ENCODE measurements at places on chromosomes 4 and X.
A peak's percentile ranks its signal among the peaks of the same experiment; 100 is the strongest.

- no peak for DNase-seq
Measured at GRCh38 chr4:96675416-96675815, 835.5 kb downstream of the PDHA2 start.

GRCh38 chr4:25926462-25926861, 12.4 kb downstream of the SMIM20 start:
- DNase-seq, result no peak

GRCh38 chr4:117941611-117942010, 92.7 kb upstream of the NDST3 start:
- no peak for DNase-seq

DNA sequence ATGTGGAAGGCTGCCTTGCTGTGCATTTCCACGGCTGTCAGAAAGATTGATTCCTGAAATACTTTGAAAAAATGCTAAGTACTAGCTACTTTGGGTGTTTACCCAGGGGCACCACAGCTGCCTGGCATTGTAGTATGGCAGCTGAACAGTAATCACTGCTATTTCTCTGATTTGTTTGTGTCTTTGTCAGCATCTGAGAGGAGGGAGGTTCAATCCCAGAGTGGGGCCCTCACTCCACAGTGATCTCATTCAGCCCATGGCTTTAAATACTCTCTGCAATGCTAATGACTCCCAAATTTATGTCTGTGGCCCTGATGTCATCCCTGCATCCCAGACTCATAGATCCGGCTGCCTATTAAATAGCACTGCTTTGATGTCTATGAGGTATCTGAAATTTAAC, 575.3 kb upstream of the MAGEB2 start:
- no peak for DNase-seq

DNA sequence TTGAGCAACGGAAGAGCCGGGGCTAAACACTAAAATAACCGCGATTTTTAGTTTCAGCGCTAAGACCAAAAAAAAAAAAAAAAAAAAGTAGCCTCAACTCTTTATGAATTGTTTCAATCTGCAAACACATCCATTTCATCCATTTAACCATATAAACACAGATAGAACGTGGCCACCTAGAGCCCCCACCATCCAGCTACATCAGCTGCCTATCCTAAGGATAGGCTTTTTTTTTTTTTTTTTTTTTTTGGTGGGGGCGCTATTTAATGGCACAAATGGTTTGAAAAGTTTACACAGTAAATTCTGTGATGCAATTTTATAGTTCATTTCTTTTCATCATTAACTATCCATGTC, 492 bp upstream of the HDAC8 start:
- DNase-seq, result no peak

DNA sequence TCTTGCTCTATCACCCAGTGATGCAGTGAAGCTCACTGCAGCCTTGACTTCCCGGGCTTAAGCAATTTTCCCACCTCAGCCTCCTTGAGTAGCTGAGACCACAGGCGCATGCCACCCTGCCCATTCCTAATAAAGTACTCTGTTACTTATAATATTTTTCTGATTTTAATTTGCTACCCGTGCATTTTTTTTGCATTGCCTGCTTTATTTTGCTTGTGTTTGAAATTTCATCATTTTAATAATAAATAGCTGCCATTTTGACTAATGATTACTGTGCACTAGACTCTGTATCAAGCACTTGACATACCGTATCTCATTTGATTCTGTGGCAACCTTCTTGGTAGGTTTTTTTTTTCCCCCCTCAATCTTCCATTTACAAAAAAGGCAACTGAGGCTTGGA, 41.7 kb downstream of the FAM193A start:
- no peak for DNase-seq

DNA sequence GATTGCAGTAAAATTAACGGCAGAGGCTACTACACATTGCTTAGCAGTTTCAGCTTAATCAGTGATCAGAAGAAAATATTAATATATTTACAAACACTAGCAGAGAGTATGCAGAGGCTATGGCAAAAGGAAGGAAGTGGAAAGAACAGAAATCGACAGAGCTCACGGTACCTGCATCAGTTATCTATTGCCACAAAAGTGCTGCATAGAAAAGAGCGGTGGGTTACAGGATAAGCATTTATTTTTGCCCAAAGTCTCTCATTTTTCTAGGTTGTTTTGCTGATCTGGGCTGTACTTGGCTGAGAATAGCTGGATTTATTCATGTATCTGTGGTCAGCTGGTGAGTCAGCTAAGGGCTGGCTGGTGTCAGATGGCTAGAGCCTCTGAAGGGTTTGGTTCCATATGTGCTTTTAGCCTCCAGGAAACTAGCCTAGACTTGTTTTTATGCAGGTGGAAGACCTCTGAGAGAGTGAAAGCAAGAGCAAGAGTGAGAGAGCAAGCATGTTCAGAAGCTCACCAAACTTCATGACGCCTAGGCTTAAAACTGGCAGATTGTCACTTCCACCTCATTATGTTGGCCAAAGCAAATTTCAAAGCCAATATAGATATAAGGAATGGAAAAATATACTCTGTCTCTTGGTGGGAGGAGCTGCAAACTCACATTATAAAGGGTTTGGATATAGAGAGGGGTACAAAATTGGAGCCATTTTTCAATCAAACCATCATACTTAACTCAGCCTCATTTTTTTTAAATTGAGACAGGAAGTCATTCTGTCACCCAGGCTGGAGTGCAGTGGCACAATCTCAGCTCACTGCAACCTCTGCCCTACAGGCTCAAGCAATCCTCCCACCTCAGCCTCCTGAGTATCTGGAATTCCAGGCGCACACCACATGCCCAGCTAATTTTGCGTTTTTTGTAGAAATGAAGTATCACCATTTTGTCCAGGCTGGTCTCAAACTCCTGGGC, 153.2 kb upstream of the RPL34 start:
- peak; percentile 56 for DNase-seq

- DNase-seq, result no peak
Measured at GRCh38 chrX:148905400-148905799, 405.0 kb downstream of the AFF2 start.

DNA sequence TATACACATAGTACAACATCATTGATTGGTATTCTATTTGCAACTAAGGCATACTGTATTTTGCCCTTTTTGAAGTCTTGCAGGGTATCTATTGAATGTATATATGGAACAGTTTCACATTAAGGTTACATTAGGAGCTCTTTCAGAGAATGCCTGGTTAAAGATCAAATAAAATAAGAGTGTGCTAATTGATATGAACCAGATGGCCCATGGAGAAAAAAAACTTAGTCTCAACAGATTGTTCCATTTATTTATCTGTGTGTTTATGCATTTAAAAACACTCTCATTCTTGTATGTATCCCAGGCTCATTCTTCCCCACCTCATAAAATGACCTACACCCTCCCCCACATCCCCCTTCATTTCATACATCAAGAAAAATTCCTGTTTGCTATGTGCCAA, 35.2 kb upstream of the GRIA2 start:
- DNase-seq, result no peak

DNA sequence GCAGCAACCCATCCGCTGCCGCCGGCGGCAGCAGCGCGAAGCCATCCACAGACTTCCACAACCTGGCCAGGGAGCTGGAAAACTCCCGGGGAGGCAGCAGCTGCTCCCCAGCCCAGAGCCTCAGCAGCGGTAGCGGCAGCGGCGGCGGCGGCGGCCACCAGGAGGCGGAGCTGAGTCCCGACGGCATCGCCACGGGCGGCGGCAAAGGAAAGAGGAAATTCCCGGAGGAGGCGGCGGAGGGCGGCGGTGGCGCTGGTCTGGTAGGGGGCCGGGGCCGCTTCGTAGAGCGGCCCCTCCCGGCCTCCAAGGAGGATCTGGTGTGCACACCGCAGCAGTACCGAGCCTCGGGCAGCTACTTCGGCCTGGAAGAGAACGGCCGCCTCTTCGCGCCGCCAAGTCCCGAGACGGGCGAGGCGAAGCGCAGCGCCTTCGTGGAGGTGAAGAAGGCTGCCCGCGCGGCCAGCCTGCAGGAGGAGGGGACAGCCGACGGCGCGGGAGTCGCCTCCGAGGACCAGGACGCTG, 4.9 kb downstream of the PRDM8 start:
- peak; percentile 74 for DNase-seq

DNA sequence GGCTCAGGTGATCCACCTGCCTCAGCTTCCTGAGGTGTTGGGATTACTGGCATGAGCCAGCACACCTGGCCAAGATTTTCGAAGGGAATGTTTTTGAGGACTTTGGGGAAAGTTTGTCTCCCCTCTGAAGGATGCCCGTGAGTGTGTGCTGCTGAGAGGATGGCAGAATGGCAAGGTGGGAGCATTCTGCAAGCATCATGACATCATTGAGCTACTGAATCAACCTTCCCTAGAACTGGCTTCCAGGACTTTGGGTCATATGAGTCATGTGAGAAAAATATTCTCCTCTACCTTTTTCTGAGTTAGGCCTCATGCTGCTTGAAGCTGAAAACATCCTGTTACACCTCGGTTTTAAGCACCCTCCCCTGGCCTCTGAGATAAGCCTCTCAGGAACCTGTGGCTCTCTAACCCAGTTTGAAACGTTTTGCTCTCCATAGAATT, 31.0 kb downstream of the TMEM131L start:
- no peak for DNase-seq

- no peak for DNase-seq
Measured at GRCh38 chrX:82589410-82589809, 918.7 kb upstream of the POU3F4 start.

- DNase-seq, result no peak
Measured at GRCh38 chr4:40918330-40918729, 168.6 kb downstream of the NSUN7 start.

- no peak for DNase-seq
Measured at GRCh38 chr4:86848136-86848535, 1.0 kb downstream of the SLC10A6 start.

GRCh38 chrX:27565992-27566391, 24.2 kb upstream of the DCAF8L2 start:
- no peak for DNase-seq

GRCh38 chrX:136076942-136077341, 70.4 kb upstream of the FHL1 start:
- DNase-seq, result no peak

DNA sequence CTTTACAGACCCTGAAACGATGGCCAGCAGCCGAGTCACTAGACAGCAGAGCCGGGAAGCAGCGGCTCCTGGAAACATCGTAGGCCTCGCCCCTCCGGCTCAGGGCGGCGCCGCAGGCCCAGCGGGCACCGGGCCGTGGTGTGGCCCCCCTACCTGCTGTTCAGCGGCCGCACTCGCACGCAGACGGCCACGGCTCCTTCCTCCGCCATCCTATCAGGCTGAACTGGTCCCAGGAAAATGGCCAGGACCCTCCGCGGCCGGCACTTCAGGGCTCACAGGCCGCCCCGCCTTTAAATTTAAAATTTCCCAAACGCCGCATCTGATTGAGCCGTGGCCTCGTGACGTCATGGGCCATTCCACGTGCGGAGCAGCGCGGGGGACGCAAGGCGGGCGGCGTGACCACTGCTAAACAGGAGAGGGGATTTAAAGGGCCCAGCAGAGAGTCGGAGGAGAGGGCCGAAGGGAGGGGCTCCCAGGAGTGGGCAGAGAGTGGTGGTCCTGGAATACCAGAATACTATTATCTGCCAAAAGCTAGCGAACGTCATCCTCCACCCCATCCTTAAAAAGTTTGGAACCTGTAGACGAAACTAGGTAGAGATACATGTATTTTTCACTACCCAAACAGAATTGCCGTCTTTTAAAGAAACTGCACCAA, at the start of gene CENPE:
TSS of gene CENPE (minus strand) at position 233 of the 655 bp plus-strand sequence. CDS start at position 209, 24 bp downstream.
- peak; percentile 80 for DNase-seq

DNA sequence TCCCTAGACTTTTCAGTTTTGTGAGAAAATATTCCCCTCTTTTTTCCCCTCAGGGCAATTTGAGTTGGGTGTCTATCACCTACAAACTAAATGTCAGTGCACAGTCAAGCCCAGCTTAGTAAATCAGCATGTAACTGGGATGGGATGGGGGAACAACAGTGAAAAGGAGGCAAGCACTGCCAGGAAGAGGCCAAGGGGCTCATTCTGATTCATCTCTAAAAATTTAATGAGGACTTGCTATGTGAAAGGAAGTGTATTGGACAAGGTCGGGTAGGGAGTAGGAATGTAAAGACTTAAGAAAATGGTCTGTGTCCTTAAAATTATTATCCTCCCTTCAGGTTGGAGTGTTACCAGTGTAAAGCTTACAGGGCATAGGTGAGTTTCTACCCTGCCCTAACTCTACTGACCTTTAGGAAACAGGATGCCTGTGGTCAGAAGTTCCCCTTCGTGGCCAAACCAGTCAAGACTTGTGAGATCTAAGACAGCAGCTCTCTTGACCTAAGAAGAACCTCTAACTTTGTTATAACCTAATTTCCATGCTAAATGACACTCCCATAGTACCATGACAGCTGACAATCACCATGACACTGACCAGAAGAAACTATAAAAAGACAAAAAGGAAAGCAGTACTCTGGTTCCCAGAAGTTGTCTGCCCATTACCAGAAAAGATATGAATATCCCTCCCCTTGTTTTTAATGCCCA, 194.4 kb upstream of the LDB2 start:
- no peak for DNase-seq

DNA sequence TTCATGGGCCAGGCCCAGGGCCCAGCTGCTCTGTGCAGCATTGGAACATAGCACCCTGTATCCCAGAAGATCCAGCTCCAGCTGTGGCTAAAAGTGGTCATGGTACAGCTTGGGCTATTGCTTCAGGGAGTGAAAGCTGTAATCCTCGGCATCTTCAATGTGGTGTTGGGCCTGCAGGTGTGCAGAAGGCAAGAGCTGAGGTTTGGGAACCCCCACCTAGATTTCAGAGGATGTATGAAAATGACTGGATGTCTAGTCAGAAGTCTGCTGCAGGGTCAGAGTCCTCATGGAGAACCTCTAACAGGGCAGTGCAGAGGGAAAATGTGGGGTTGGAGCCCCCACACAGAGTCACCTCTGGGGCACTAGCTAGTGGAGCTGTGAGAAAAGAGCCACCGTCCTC, 341.7 kb downstream of the PPP3CA start:
- no peak for DNase-seq

DNA sequence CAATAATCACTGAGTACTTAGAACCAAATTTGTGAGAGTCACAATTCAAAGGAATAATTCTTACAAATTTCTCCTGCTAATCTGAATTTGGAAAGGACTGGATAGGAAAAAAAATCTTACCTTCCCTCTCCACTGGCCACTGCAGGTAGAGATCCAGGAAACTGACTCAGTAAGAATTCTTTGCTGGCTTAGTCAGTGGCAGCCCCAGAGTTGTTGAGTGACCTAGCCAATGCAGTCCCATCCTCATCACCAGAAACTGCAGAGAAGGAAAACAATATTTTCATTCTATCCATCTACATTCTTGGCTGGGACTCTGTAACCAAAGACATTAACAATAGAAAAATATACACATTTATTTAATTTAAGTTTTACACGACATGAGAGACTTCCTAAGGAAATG, 572.0 kb downstream of the ADGRL3 start:
- no peak for DNase-seq

- no peak for DNase-seq
Measured at GRCh38 chrX:137430301-137430700, 135.6 kb upstream of the ZIC3 start.

All from RWPE2 (cell line).